Activated CD8-positive, alpha-beta T cell treated with anti-CD3 and anti-CD28 coated beads for 36 hours (primary cell): ENCODE measurements at places on chromosomes 2 and 18. TPM values are rescaled to one million over a fixed set of nuclear protein-coding genes. Genes with fewer than 3 reads are reported as not detected.

SPATA3 gene
- 0.59 TPM for total RNA-seq

TGIF1 gene
- 33.3 TPM for total RNA-seq

DNA sequence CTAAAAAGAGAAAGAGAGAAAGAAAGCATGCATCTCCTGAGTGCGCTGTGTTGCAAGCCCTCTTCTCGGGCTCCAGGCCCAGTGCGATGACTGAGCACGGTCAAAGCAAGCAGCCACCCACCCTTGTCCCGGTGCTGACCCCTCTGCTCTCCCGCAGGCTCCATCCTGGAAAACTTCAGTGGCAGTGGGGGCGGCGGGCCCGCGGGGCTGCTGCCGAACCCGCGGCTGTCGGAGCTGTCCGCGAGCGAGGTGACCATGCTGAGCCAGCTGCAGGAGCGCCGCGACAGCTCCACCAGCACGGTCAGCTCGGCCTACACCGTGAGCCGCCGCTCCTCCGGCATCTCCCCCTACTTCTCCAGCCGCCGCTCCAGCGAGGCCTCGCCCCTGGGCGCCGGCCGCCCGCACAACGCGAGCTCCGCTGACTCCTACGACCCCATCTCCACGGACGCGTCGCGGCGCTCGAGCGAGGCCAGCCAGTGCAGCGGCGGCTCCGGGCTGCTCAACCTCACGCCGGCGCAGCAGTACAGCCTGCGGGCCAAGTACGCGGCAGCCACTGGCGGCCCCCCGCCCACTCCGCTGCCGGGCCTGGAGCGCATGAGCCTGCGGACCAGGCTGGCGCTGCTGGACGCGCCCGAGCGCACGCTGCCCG is 252.5 kb downstream of the GLI2 start:
- H3K36me3 ChIP-seq, result no peaks in the 10 kb centered on the region
- H3K27ac ChIP-seq, result no peak overlapping the region
- H3K27me3 ChIP-seq, result no peaks in the 10 kb centered on the region
- no peak for DNase-seq
- no peaks in the 10 kb centered on the region for H3K4me1 ChIP-seq

GRCh38 chr2:188089901-188090300 is 201.8 kb upstream of the GULP1 start:
- H3K4me1 ChIP-seq, result no peaks in the 10 kb centered on the region
- H3K36me3 ChIP-seq, result no peaks in the 10 kb centered on the region
- H3K27ac ChIP-seq, result no peak overlapping the region
- no peak overlapping the region for H3K4me3 ChIP-seq
- no peak for DNase-seq
- no peaks in the 10 kb centered on the region for H3K27me3 ChIP-seq

GRCh38 chr2:179837408-179837807 is 24.0 kb downstream of the ZNF385B start:
- no peak overlapping the region for H3K4me3 ChIP-seq
- peaks cover 11% of the 10 kb centered on the region for H3K27me3 ChIP-seq
- no peaks in the 10 kb centered on the region for H3K4me1 ChIP-seq
- H3K27ac ChIP-seq, result no peak overlapping the region
- DNase-seq, result no peak

DNA sequence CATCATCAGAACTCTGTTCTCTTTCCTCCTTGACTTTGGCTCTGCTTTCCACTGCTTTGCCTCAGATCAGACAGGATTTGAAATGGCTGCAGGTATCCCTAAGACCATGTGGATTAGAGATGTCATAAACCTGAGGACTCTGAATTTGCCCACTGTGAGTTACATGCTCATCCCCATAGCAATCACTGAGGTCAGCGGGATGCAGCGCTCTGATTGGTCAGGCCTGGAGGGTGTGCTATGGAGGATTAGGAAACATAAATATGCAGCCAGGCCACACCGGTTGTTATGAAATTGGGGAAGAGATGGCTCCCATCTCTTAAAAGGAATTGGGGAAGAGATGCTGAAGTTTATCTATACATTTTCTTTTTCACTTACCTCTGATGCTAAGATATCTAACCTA is 73.7 kb upstream of the DNAJC10 start:
- H3K4me3 ChIP-seq, result no peak overlapping the region
- H3K36me3 ChIP-seq, result no peaks in the 10 kb centered on the region
- DNase-seq, result peak; percentile 36
- H3K4me1 ChIP-seq, result no peaks in the 10 kb centered on the region

MERTK gene
- total RNA-seq, result 0.43 TPM
